ENCODE measurements at places on chromosomes 2 and 18. TPM values are rescaled to one million over a fixed set of nuclear protein-coding genes. Genes with fewer than 3 reads are reported as not detected.

The CTNNA2 gene
- 0.52 TPM for polyA plus RNA-seq

The EVX2 gene
- not detected for polyA plus RNA-seq

The MYO5B gene
- polyA plus RNA-seq = 1.6 TPM

The LIMS3 gene
- 6.0 TPM for polyA plus RNA-seq

The SCYGR3 gene
- polyA plus RNA-seq = not detected
